ENCODE measurements at places on chromosomes 5 and 9.

DNA sequence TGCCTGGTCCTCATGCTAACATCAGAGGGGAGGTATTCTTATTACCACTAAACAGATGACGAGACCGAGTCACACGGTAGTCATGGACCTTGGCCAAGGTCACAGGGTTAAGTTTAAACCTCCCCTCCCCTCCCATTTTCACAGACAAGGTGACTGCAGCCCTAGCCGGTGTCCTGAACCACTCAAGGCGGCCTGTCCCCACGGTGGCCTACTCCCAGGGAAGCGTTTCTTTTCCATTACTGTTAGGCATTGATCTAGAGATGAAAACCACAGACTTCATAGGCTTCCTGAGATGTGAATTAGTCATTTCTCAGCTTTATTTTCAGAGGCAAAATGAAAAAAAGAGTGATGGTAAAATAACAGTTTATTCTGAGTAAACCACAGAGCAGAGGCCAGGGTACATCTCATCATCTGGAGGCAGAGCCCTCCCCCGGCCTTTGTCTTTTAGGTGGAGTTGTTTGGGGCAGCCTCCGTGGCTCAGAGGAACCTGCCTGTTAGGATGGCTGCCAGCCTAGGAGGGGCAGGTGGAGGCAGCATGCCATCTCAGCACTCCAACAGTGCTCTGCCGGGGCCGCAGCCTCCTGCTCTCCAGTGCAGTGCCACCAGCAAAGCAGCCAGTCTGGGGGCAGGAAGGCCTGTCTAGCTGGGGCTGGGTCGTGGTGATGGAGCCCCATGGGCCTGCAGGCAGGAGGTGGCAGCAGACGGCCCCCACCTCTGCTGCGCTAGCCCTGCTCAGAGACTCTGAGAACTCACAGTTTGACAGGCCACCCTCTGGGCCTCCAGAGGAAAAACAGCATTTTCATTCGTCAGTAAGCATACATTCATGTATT, 71.2 kb downstream of the RAPGEF1 start:
- no peak for DNase-seq

GRCh38 chr5:38258319-38259061, at the start of gene EGFLAM:
TSS of gene EGFLAM (plus strand) at chr5:38258559. CDS start at chr5:38258755, 196 bp downstream.
- DNase-seq, result no peak

GRCh38 chr5:125967576-125967975, 455.6 kb upstream of the GRAMD2B start:
- DNase-seq, result no peak

DNA sequence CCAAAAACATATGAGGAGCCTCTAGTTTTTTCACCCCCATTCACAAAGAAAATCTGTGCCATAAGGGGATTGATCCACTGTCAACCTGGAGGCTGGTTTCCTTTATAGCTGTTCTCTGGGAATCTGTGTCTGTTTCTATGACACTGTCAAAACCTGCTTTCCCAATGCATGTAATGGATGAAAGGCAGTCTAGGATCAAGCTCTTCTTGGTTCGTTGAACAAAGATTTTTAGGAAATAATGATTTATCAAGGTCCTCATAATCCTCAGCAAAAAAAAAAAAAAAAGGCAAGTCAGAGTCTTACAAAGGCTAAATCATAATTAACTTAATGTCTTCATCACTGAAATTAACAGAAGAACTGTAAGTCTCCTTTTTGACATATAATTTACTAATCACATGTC, 16.0 kb downstream of the EPB41L4A start:
- no peak for DNase-seq

- DNase-seq, result no peak
These were observed 43.8 kb downstream of the GNA14 start for GRCh38 chr9:77604316-77604715.

GRCh38 chr5:109580225-109580624, 109.5 kb upstream of the MAN2A1 start:
- DNase-seq, result no peak

DNA sequence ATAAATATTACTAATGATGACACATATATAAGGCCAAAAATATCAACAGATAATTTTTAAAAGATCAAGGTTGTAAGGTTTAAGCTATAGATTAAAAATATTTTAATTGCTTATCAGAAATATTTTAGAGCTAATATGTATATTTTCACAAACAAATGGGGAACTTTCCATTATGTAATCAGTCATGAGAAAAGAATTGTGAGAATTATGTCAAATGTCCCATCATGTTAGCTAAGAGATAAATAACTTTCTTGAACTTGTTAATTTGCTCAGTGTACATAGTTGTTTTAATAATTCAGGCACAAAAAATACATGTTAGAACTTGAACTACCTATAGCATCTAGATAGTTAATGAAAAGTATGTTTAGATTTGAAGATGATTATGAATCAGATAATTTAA, 67.7 kb downstream of the SYK start:
- no peak for DNase-seq

DNA sequence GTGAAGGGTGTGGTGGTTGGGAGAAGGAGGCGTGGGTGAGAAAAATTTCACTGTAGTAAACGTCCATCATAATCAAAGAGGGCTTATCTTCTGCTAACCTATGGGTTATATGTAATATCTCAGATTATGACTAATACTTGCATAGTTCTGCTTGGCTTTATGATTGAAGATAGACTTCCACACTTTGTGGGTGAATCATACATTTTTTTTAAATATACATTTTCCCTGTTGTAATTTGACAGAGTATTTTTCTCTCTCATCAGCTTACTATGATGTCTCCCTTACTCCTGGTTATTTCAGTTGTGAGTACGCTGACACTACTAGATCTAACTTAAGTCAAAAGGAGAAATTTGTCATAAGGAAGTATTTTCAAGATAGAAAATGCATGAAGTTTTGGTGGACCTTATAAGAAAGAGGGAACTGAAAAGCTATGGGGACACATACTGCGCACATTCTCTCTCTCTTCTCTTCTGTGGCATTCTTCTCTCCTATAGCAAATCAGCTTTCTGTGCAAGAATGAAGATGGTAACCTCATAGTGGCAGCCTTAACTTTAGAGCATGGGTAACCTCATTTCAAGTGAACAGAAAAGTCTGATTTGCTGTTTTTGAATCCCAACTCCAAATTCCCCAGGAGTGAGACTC, 4.9 kb upstream of the JAK2 start:
- DNase-seq, result no peak

DNA sequence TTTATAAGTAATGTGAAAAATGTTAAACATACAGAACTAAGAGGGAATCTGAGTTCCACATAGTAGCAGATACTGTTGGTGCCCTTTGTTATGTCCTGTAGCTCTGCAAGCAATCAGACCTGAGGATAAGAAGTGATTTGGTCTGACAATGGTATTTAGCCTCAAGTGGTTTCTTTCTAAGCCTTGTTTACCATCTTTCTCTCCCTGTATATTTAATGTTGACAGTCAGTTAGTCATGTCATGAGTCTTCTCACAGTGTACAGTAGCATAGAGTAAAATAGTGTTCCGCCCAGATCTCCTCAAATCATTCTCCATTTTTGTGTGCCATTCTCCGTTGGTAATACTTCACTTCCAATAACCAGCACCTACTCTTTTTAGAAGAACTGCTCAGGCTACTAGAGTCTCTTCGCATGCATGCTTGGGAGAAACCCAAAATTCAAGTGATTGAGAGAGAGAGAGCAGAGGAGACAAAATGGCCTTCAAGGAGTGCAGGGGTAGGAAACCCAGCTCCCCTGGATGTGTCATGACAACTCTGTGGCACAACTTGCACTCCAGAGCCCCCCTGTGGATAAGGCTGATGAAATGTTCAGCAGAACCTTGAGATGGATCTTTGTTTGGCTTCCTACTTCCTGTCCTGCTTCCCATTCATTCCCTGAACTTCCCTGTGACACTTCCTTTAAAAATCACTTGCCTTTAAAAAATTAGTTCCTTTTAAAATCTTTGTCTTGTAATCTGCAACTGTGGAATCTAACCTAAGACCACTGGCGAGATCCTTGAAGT, 129.2 kb upstream of the FST start:
- DNase-seq, result no peak

Data from stimulated activated CD8-positive, alpha-beta memory T cell treated with anti-CD3 and anti-CD28 coated beads, Interleukin-2, amount 100 ng/mL, for 1 hour (primary cell).